ENCODE measurements at places on chromosomes 2 and 18. TPM values are rescaled to one million over a fixed set of nuclear protein-coding genes. Genes with fewer than 3 reads are reported as not detected.

Gene DES
- 4.7 TPM for total RNA-seq

DNA sequence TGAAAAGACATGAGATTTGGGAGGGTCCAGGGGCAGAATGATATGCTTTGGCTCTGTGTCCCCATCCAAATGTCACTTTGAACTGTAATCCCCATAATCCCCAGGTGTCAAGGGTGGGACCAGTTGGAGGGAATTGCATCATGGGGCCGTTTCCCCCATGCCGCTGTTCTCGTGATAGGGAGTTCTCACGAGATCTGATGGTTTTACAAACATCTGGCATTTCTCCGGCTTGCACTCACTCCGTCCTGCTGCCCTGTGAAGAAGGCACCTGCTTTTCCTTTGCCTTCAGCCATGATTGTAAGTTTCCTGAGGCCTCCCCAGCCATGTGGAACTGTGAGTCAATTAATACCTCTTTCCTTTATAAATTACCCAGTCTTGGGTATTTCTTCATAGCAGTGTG, 51.4 kb downstream of the LPIN1 start:
- DNase-seq, result no peak

DNA sequence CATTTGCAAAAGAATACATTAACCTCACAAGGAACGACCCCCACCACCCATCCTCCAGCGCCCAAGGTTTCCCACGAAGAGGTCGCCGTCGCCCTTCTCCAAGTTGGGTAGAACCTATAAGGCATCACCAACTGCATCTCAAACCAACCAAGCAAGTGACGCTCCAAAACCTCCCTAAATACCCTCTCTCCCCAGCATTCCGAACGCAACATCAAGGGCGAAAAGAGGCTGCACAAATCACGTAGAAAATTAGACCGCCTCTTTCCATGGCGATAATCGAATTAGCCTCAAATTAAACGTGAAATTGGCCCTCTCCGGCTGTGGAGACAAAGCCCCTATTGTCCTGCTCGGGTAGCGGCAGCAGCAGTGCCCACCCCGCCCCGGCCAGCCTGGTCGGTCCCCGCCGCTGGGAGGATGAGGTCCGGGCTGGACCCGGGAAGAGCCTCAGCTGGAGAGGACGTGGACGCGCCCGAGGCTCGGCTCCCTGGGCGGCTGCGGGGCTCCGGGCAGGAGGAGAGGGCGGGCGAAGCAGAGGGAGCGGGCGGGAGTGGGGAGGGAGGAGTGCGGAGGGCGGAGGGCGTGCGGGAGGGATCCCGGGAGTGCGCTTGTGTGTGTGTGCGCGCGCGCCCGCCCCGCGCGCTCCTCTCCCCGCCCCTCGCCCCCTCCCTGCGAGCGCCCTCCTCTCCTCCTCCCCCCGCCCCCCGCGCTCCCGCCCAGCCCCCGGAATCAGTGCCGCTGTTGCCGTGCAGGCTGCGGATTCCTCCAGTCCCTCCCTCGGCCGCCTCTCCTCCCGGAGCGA, at the start of gene SPTBN1:
TSS of gene SPTBN1 (plus strand) at position 765 of the 799 bp plus-strand sequence. CDS start 70,092 bp downstream, outside the sequence.
- DNase-seq, result peak; percentile 88

DNA sequence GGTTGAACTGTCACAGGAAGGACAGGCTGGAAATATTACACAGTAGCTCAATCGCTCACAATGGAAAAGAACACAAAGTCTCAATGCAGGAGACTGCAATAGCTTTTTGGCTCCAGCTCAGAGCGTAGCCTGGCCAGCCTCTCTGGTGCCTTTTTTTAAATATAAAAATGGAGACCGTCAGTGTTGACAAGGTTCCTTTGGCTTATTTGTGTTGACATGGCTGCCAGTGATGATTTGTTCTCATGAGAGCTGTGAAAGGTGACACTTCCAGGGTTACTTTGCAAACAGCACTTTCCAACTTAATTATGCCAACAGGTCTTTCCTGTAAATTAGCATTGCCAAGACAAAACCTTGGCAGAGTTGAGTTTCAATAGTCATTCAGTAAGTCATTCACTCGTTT, 70.8 kb downstream of the KCNE4 start:
- no peak for DNase-seq

GRCh38 chr2:192413812-192414681, 219.3 kb upstream of the TMEFF2 start:
- no peak for DNase-seq

DNA sequence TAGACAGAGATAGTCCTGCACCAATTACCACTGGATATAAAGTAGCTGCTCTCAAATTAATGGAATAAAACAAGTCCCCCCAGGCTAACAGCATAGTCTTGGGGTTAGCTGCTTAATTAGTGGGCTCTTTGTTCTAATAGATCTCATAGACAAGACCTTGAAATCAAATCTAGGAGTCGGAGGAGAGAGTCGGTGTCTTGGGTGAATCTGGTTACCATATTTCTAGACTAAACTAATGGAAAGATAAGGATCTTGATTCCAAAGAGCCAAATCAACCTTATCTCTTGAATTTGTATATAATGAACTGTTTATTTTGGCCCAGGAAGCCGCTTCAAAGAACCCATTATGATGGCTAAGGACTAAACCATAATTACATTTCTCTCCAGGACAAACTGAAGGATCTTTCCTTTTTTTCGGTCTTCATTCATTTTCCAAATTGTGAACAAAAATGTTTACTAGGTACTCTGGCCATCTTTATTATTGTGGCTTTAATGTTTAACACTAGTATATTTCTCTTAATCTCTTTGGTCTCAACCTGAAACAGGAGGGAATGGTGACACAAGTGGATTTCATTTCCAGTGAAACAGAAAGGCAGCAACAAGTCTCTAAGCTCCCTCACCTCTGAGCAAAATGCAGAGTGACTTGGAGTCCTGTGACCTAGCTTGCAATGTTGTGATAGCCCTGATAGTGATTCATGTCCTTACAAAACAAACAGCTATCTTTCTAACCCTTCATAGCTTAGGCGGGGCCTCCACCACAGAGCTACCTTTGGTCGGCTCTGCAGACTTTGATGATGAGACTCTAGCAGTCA, 137.9 kb upstream of the PARD3B start:
- DNase-seq, result no peak

GRCh38 chr2:23480957-23481797, 96.2 kb downstream of the KLHL29 start:
- DNase-seq, result peak; percentile 85

Measured in fibroblast of the aortic adventitia (primary cell).